Astrocyte of the spinal cord (primary cell): ENCODE measurements at places on chromosomes 6 and 20.

DNA sequence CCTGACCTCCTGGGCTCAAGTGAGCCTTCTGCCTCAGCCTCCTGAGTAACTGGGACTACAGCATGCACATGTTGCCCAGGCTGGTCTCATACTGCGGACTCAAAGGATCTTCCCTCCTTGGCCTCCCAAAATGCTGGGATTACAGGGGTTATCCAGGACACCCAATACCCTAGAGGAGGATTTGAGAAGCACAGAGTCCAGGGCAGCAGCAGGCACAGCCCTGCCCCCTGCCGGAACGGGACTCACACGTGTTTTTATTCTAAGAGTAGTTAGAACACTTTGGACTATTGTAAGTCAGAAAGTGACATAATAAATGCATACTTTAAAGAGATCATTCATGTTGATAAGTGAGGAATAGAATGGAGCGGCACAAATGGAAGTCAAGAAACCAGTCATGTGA is 80.2 kb downstream of the C6orf118 start:
- no peak for DNase-seq

GRCh38 chr6:35139924-35140638 is 1.1 kb downstream of the TCP11 start:
- DNase-seq, result peak; percentile 74

GRCh38 chr6:19380293-19380692 is 456.9 kb upstream of the ID4 start:
- peak; percentile 36 for DNase-seq

DNA sequence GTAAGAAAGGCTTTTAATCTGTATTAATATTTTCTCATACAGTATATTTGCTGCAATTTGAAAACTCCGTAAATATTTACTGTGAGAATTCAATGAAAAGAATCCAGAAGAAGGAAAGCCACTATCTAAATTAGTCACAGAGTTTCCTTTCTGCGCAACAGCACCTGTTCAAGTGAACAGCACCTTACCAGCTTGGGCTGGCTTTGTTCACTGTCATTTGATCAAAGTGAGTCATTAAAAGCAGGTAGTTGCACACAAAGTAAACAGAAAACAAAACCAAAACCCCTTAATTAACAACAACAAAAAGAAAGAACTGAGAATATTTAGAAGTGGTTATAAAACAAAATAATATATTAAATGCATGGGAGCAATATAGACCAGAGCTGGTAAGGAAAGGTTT is 12.8 kb downstream of the SMLR1 start:
- DNase-seq, result no peak

DNA sequence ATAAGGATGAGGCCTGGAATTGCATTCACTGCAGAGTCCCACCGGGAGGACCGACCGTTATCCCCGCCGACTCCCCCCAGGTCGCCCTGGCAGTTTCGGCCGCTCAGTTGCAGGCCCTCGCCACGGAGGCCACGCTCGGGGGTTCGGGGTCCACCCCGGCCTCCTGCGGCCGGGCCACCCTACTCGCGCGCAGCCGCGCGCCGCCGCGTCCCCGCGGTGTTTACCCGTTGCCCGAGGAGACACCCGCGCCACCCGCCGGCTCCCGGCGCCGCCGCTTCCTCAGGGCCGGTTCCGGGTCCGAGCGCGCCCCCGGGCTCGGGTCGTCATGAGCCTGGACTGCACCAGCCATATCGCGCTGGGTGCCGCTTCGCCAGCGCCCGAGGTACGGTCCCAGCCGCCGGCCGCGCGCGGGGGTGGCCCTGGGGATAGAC is at the start of gene CCDC170:
CCDC170 (plus strand) TSS at position 214 of the 431 bp plus-strand sequence; CDS start at position 326, 112 bp downstream.
- DNase-seq, result peak; percentile 14

DNA sequence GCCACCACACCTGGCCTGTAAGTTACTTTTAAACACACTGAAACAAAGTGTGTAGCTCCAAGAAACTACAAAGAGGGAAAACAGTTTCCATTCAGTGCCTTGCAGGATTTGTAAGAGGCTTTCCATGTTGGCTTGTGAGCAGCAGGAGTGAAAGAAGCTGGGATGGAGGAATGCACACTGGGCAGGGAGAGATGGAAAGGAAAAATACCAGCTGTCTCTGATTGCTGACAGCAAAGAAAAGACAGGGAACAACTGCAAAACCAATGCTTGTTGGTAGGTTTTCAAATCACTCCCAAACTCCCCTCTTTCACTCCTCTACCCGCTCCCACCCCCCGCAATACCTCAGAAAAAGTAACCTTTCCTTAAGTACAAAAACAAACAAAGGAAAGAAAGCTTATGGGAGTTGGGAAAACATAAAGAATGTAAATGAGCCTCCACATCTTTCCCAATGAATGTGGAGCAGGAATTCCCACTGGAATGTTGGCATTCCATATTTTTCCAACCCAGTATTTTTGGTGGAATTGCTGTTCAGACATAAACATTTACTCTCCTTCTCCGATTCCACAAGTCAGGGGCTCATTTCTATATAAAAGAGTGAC is 166.1 kb downstream of the THBS2 start:
- DNase-seq, result no peak

GRCh38 chr6:166718516-166718915 is 91.5 kb upstream of the RPS6KA2 start:
- DNase-seq, result no peak

- peak; percentile 92 for DNase-seq
Measured at GRCh38 chr6:44662461-44663121, 275.1 kb downstream of the CDC5L start.

DNA sequence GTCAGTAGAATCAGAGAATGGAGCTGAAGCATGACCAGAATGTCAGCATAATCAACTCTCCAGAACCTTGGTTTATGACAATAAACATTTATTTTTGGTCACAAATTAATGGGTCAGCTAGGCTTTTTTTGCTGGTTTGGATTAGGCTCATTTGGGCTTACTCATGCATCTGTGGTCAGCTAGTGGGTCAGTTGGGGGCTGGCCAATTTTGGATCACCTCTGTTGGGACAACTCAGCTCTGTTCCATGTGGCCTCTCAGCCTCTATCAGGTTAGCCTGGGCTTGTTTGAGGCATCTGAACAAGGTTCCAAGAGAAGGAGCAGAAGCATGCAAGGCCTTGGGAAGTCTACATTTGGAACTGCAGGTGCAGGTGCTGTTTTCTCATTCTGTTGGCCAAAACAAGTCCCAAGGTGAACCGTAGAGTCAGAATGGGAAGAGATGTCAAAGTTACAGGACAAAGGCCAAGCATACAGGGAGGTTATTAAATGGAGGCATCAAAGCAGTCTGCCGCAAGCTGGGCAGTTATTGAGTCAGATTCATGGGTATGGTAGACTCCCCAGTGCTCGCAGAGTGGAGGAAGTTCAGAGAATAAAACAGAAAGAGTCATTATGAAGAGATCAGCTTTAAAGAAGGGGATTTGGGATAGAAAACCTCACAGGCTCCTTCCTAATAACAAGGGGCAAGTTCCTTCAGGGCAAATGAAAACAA is 173.0 kb downstream of the PLCB4 start:
- DNase-seq, result no peak

GRCh38 chr20:4875578-4876067 is 125.7 kb downstream of the SLC23A2 start:
- DNase-seq, result no peak

DNA sequence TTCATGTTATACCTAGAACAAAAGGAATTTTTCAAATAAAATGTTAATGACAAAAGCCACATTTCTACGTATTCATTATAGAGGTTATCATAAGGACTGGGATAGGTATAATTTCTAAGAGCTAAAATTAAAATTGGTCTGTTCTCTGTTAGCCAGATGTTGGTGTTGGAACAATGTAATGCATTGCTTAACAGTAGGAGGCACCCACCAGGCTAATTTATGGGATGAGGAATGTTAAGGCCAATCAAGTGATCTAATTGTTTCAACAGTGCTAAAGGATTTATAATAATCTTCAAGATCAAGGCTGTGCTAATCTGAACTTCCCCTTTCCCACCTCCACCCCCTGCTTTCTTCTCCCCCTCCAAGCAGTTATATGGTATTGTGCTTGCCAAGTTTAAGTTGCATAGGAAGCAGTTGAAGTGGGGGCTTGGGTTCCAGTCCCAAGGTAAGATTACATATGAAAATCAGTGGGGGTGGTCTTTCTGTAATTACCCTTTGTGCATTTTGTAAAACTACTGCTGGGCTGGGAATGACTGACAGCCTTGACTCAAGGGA is 89.2 kb upstream of the BACH2 start:
- no peak for DNase-seq

- peak; percentile 48 for DNase-seq
Measured at GRCh38 chr6:108359901-108360882, 65.3 kb downstream of the AFG1L start.

DNA sequence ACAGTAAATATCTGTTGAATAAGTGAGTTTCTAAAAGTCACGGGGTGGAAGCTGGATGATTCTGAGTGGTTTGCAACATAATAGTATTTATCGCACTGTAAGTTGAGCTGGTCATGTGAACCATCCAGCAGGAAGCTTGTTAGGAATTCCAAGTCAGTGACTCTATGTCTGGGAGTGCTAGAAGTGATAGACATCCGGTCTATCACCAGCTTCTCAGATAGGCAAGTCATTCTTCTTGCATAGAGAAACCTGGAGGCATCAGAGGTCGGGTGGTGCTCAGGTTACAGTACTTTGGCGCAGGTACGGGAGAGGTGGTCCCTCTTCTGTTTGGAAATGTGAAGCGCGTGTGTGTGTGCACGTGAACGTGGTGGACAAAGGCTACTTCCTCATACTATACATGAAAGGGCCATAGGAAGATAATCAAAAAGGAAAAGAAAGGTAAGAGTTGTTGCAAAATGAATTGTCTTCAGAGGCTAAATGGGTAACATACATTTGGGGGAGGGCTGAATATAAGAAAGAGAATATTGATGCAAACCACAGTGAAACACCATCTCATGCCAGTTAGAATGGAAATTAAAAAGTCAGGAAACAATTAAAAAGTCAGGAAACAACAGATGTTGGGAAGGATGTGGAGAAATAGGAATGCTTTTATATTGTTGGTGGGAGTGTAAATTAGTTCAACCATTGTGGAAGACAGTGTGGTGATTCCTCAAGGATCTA is 299.3 kb upstream of the ZFP64 start:
- peak; percentile 85 for DNase-seq

DNA sequence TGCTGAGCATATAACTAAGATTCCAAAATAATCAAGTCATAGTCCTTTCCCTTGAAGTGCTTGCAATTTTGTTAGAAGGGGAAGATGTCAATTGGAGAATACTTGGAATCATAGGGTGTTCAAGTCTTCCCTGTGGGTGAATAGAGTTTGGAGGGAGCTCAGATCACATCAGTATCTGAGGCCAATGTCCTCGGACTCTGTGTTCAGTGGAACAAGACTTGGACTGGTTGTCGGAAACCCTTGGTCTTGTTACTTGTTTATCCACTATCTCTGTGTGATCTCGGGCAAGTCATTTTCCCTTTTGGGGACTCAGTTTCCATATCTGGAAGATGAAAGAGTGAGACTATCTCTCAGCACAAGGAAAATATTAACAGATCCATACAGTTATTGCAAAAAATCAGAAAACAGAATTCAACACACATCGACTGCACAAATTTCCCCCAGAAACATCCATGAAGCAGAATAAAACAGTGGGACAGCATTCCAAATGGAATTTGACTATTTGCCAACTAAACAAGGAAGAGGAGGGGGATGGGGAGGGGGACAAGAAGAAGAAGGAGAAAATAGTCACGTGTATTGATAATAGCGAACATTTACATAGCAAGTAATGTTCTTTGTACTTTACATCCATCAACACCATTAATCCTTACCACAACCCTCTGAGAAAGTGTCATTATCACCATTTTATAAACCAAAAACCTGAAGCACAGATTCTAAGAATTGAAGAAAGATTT is 3.9 kb upstream of the EDEM2 start:
- DNase-seq, result no peak

DNA sequence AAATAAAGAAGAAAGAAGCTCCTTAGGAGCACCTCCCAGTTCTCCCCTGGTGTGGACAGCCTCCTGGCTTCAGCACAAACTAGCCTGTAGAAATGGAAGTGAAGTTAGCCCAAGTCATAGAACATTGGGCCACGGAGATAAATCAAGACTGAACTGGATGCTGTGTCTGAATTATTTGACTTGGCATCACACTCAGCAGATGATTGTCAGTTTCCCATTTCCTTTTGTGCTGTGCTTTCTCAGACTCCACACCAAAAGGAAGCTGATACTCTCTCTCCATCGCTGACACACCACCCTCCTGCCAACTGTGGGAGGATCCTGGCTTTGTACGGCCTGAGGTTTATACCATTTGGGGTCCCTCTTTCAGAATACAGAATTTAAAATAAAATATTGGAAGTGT is 209.8 kb downstream of the TFAP2A start:
- DNase-seq, result no peak

DNA sequence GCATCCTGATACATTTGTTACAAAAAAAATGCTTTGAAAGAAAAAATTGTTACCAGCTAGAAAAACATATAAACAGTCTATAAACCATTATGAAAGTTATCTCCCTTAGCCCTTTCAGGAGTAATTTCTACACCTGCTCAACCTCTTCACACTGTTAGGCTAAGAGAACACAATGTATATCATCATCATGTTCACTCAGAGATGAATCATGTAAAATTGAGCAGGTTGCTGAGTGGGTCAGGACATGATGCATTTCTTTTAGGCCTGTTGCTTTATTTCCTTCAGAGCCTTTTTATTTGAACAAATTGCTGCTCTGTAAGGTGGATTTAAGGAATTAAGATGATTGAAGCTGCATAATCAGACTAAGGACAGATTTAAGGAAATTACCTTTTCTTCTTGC is 531.3 kb upstream of the MAN1A1 start:
- no peak for DNase-seq

DNA sequence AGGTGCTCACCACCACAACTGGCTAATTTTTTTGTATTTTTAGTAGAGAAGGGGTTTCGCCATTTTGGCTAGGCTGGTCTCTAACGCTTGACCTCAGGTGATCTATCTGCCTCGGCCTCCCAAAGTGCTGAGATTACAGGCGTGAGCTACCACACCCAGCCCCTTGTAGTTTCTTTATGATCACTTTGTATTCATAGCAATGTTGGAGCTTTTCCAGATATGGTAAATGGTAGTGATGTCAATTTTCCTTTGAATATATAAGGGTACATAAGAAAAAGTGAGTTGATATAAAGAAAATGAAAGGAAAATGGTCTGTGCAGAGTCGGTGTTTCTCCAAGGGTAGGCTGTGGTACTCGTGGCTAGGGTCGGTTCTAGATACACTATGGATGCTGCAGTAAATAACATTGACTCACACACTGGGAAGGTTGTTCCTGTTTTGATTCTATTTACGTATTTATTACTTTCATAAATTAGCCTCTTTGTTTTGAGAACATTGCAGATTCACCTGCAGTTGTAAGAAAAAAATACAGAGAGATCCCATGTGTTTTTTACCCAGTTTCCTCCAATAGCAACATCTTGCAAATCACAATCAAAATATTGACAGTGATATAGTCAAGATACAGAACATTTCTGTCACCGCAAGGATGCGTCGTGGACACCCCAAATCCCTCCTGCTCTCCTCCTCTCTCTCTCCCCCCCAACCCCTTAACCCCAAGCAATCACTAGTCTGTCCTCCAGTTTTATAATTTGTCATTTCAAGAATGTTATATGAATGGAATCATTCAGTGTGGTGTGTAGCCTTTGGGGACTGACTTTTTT is 2.5 kb downstream of the ZNF831 start:
- DNase-seq, result no peak

GRCh38 chr6:107991772-107992550 is 34.0 kb upstream of the SEC63 start:
- DNase-seq, result no peak
